ENCODE measurements at places on chromosomes 1 and 21.

DNA sequence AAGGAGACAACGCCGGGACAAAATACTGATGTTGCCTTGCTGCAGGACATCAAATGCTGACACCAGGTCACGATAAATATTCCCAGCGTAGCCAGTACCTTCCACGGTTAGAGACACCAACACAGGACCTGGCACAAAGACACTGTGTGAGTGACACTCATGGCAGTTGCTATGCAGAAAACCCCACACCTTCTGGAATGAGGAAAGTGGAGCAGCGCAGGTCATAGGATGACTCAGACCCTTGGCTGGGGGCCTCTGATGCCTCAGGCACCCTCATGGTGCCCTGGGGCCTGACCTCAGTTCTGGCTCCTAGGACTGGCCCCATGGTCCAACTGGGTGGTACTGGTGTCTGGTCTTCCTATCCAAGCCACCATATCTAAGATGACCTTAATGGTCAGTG, 7.0 kb downstream of the DCST2 start:
- DNase-seq: no peak

DNA sequence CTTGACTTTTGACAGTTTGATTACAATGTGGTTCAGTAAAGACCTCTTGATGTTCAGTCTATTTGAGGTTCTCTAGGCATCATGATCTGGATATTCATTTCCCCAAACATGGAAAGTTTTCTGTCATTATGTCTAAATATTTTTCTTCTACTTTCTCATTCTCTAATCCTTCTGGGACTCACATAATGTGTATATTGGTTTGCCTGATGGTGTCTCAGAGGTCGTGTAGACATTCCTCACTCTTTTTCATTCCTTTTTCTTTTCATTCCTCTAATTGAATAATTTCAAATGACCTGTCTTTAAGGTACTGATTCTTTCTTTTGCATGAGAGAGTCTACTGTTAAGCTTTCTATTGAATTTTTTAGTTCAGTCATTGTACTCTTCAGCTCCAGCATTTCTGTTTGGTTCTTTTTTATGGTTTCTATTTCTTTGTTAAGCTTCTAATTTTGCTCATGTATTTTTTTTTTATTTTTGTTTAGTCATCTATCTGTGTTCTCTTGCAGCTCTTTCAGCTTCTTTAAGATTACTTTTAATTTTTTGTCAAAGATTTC, 158.4 kb downstream of the GDAP2 start:
- DNase-seq: no peak

DNA sequence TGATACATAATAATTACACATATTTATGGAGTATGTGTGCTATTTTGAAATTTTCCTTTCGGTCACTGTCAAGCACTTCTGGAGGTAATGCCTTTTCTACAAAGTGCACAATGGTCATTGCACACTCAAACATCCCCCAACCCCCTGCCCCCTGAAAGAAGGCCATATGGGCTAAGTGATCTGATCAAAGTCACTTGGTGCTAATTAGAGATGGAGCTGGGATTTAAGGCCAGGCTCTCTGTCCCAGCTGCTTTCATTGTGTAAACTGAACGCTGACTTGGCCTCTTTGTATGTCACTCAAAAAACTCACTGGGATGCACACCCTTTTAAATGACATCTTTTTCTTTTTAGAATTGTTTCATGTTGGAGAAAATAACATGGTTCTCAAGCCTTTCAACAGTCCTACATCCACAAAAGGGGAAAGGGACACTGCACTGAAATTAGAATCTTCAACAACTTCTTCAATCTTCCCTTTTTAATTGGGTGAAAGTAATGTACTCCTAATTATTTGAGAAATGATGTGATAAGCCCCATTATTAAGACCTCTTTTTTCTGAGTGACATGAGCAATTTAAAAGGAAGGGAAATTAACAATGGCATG, 149.2 kb downstream of the ST6GALNAC5 start:
- no peak for DNase-seq

DNA sequence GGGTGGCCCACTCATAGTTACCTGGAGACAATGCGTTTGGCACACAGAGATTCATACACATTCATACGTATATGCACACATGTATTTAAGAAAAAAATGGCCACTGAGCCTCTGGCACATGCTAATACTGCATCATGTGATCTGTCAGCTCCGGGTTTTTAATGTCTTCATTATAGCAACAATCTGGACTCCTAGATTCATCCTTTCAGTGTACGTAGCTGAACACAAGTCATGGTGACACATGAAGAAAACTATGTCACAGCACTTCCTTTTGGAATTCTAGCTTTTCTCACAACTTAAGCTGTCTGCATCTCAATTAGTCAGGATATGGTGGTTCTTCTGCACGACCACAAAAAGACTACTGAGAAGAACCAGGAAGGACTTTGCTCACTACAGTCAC, 24.7 kb downstream of the HSF2BP start:
- DNase-seq: no peak

DNA sequence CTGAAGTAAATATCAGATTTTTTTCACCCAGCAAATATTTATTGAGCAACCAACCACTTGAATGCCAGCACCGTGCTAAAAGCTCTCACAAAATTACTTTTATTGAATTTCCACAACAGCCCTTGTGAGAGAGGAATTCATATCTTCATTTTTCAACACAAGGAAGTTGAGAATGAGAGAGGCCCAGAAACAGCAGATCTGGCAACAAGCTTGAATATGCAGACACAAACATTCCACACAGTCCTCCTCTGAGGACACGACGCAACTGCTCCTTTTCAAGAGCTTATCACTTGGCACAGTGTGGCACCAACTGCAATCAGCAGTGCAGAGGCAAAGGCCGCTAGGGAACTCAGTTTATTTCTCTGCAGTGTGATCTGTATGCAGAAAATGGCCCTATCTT, 32.2 kb upstream of the IFNAR2 start:
- no peak for DNase-seq

DNA sequence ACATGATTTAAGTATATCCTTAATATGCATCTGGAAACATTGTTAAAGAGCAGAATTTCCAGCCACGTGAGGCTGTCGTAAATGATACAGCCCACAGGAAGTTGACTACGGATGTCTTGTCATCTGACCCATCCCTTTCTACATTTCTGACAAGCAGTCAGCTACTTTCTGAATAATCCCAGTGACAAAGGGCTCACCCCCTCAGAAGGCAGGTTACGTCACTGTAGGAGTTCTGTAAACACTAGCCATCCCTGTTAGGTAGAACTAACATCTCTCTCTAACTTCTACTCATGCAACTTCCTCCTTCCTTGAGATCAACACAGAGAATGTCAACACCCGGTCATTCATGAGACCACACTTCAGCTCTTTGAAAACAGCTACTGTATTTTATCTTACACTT, 259.2 kb downstream of the GREM2 start:
- DNase-seq: no peak

DNA sequence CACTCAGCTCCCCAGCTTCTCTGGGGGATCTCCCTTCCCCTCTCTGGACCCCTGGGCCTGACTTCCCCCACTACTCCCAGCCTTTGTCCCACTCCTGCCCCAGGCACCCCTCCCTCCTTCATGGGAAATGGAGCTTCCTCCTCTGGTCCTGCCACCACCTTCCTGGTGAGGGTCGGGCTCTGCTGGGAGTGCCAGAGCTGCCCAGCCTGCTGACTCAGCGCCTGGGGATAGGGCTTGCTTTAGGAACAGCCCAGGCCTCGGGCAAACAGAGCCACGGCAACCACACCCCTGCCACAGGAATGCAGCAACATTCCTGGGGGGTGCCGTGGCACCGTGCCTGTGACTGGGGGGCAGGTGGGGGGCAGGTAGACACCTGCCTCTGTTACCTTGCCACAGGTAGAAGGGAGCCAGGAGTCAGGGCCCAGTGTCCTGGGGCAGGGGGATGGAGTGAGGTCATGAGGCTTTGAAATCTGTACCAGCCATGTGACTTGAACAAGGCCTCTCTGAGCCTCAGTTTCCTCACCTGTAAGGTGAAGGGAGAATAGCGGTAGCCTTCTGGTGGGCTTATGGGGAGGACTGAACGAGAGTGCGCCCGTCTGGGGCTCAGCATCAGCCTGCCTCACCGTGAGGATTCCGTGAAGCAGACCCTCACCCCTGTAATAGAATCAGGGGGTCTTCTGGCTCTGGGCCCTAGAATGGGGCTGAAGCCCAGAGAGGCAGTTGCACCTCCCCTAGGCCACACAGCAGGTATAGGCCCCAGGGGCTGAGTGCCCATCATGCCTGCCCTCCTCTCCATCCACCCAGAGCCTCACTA, 17.8 kb upstream of the EPHA2 start:
- DNase-seq: no peak

Measured in CD4-positive, alpha-beta T cell treated with Interleukin-17A for 4 hours (primary cell).